ENCODE measurements at places on chromosomes 5 and 9.

DNA sequence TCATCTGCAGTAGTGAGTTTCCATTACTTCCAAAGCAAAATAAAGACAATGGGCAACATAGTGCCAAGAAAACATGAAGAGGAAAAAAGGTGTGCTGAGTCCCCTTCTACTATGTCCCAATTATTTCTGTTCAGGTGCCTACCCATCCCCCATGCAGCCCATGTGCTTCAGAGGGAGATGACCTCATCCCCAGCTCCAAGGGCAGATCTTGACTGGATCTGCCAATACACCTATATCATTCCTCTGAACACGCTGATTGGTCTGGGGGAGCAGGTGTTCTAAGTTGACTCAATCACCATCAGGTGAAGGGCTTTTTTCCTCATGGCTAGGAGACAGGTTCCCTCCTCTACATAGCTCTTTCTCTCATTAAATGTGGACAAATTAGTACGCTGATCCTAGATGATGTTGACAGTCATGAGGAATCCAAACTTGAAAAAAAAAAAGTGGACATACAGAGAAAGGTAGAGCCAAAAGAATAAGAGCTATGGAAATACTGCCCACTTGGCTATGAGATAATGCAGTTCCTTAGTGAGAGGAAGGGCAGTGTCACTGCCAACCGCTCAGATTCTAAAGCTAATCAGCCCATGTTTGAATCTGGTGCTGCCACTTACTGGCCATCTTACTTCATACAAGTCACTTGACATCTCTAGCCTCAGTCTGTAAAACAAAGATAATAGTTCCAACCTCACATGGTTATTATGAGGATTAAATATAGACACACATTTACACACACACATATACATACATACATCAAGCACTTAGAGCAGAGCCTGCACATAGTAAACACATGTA is 23.1 kb downstream of the PRELID2 start:
- H3K27me3 ChIP-seq, result peaks cover 3% of the 10 kb centered on the region
- no peak for DNase-seq
- H3K4me3 ChIP-seq, result no peak overlapping the region
- H3K27ac ChIP-seq, result no peak overlapping the region
- peaks cover 1% of the 10 kb centered on the region for H3K36me3 ChIP-seq
- no peaks in the 10 kb centered on the region for H3K4me1 ChIP-seq

GRCh38 chr9:130949188-130950038 is 10.4 kb upstream of the FIBCD1 start:
- H3K27me3 ChIP-seq, result peaks cover 6% of the 10 kb centered on the region
- DNase-seq, result no peak
- H3K4me3 ChIP-seq, result no peak overlapping the region
- no peaks in the 10 kb centered on the region for H3K36me3 ChIP-seq
- no peaks in the 10 kb centered on the region for H3K4me1 ChIP-seq

GRCh38 chr9:21943464-21943863 is 50.7 kb downstream of the CDKN2A start:
- no peak overlapping the region for H3K27ac ChIP-seq
- H3K27me3 ChIP-seq, result peaks cover 49% of the 10 kb centered on the region
- no peak overlapping the region for H3K4me3 ChIP-seq

- H3K27me3 ChIP-seq, result no peaks in the 10 kb centered on the region
- no peak for DNase-seq
- H3K4me1 ChIP-seq, result no peaks in the 10 kb centered on the region
- H3K36me3 ChIP-seq, result no peaks in the 10 kb centered on the region
- no peak overlapping the region for H3K27ac ChIP-seq
Measured at GRCh38 chr9:12318732-12319685, 374.2 kb upstream of the TYRP1 start.

GRCh38 chr5:178074266-178074952 is 38.9 kb upstream of the N4BP3 start:
- H3K27ac ChIP-seq, result no peak overlapping the region
- DNase-seq, result no peak
- peaks cover 6% of the 10 kb centered on the region for H3K4me1 ChIP-seq
- H3K4me3 ChIP-seq, result no peak overlapping the region
- H3K27me3 ChIP-seq, result no peaks in the 10 kb centered on the region

GRCh38 chr9:125204477-125204876 is 4.1 kb downstream of the RABEPK start:
- no peak for DNase-seq
- H3K4me3 ChIP-seq, result no peak overlapping the region
- H3K27ac ChIP-seq, result no peak overlapping the region
- no peaks in the 10 kb centered on the region for H3K27me3 ChIP-seq
- peaks cover 18% of the 10 kb centered on the region for H3K4me1 ChIP-seq

- H3K4me3 ChIP-seq, result no peak overlapping the region
- H3K27me3 ChIP-seq, result peaks cover 17% of the 10 kb centered on the region
- H3K27ac ChIP-seq, result no peak overlapping the region
- H3K4me1 ChIP-seq, result no peaks in the 10 kb centered on the region
Measured at GRCh38 chr9:69627281-69627680, 44.9 kb downstream of the APBA1 start.

DNA sequence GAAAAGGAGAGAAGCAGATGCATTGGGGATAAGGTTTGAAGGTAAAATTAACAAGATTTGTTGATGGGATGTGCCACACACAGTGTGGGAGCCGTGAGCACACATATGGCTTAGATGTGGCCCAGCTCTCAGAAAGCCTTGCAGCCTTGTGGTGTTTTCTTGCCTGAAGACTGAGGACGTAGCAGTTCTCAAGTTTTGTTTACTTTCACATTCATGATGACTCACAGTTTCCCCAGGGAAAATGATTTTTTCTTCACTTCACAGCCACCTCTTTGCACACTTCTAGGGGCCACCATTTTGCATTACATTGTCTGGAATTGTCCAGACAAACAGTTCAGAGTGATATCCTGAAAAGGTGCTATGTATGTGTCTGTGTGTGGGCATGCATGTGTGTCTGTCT is 126.2 kb downstream of the BASP1 start:
- H3K4me3 ChIP-seq, result no peak overlapping the region
- no peak overlapping the region for H3K27ac ChIP-seq
- no peaks in the 10 kb centered on the region for H3K36me3 ChIP-seq
- H3K4me1 ChIP-seq, result no peaks in the 10 kb centered on the region
- H3K27me3 ChIP-seq, result no peaks in the 10 kb centered on the region

GRCh38 chr9:89365532-89365912 is 47.2 kb downstream of the SECISBP2 start:
- no peaks in the 10 kb centered on the region for H3K27me3 ChIP-seq
- no peak overlapping the region for H3K27ac ChIP-seq
- H3K4me1 ChIP-seq, result peaks cover 10% of the 10 kb centered on the region
- no peak overlapping the region for H3K4me3 ChIP-seq
- H3K36me3 ChIP-seq, result peaks cover 25% of the 10 kb centered on the region

DNA sequence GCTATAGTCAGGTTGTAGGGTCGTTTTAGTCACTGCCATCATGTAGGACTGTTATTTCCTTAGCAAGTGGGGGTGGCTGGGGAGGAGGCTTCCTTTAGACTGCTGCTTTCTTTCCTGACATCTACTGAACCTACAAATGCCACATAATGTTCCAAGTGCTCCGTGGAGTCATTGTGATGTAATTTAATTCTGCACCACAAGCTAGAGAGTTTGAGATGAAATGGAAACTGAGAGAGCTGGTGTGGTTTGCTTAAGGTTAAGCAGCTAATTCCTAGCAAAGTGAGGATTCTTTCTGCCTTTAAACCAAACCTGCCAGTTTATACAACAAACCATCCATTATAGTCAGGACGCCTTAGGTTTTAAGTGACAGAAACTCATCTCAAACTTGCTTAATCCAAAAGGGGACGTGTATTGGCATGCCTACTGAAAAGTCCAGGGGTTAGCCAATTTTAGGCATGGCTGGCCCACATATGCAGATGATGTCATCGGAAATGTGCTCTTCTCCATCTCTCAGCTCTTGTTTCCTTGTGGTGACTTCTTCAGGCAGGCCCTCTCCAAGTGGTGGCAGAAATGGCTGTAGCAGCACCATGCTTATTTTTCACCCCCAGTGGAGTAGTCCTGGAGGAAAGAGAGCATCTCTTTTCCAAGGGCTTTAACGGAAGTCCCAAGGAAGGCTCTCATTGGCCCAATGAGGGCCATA is 30.5 kb downstream of the ZNF618 start:
- no peaks in the 10 kb centered on the region for H3K4me1 ChIP-seq
- H3K36me3 ChIP-seq, result no peaks in the 10 kb centered on the region
- no peak for DNase-seq
- no peak overlapping the region for H3K4me3 ChIP-seq

GRCh38 chr5:74143721-74144330 is 496.7 kb downstream of the ENC1 start:
- H3K4me1 ChIP-seq, result peaks cover 6% of the 10 kb centered on the region
- H3K27ac ChIP-seq, result no peak overlapping the region
- H3K27me3 ChIP-seq, result peaks cover 20% of the 10 kb centered on the region
- H3K36me3 ChIP-seq, result no peaks in the 10 kb centered on the region
- DNase-seq, result no peak

- no peaks in the 10 kb centered on the region for H3K27me3 ChIP-seq
- H3K27ac ChIP-seq, result no peak overlapping the region
- no peak for DNase-seq
Measured at GRCh38 chr5:139105621-139106071, 92.5 kb downstream of the SIL1 start.

DNA sequence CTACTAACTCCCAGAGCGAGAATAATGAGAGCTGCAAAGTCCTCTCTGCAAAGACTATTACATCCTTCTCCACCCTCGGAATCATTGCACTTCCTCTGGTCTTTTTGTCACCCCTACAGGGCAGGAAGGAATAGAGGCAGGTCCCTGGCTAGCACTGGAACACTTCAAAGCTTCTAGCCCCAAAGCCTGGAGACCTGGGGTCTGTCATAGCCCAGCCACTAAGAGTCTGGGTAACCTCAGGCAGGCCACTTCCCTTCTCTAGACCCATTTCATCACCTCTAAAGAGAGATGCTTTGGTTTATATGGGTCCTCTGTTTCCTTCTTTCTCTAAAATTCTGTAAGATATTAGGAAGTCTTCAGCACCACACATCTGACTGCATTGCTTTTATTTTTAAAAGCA is 6.7 kb downstream of the ADRB2 start:
- peaks cover 4% of the 10 kb centered on the region for H3K4me1 ChIP-seq
- no peak for DNase-seq
- no peaks in the 10 kb centered on the region for H3K36me3 ChIP-seq

DNA sequence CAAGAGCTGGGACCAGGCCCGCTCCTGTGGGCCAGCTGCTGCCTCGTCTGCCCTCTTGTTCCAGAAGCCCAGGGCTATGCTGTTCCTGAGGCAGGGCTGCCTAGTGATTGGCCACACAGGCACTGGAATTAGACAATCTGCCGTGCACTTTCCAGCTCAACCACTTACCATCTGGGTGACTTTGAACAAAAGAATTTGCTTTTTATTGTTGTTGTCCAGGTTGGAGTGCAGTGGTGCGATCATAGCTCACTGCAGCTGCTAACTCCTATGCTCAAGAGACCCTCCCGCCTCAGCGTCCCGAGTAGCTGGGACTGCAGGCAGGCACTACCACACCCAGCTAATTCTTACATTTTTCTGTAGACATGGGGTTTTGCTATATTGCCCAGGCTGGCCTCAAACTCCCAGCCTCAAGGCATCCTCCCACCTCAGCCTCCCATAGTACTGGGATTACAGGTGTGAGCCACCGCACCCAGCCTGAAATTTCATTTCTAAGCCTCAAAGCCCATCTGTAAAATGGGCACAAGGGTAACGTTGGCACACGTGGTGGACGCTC is 1.2 kb upstream of the NEK6 start:
- H3K27ac ChIP-seq, result peak overlapping the region; percentile 92
- peak overlapping the region; percentile 92 for H3K4me3 ChIP-seq
- peaks cover 10% of the 10 kb centered on the region for H3K36me3 ChIP-seq
- DNase-seq, result no peak

DNA sequence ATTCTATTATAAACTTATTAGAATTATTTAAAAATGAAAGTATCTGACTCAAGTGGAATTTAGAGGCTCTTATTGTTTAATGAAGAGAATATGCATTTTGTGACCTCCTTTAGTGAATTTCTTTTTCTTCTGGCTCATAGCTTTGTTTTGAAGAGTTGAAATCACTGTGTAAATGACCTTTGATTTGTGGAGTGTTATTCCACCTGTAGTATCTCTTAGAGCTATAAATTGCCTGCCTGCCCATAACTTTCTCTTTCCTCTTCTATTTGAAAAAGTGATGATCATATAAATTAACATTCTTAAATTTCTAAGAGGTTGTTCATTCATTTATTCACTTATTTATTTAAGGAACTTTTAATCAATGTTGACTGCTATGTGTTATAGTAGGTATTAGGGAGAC is 16.1 kb downstream of the CSNK1G3 start:
- H3K36me3 ChIP-seq, result peaks cover 2% of the 10 kb centered on the region
- no peak overlapping the region for H3K4me3 ChIP-seq
- peaks cover 2% of the 10 kb centered on the region for H3K27me3 ChIP-seq
- H3K27ac ChIP-seq, result no peak overlapping the region

- peaks cover 38% of the 10 kb centered on the region for H3K4me1 ChIP-seq
- no peaks in the 10 kb centered on the region for H3K27me3 ChIP-seq
- no peak for DNase-seq
- no peaks in the 10 kb centered on the region for H3K36me3 ChIP-seq
Measured at GRCh38 chr5:55577353-55578060, 42.7 kb upstream of the PLPP1 start.

GRCh38 chr9:111272581-111272980 is 57.4 kb downstream of the OR2K2 start:
- H3K4me3 ChIP-seq, result no peak overlapping the region
- H3K36me3 ChIP-seq, result no peaks in the 10 kb centered on the region
- no peak overlapping the region for H3K27ac ChIP-seq
- H3K27me3 ChIP-seq, result peaks cover 4% of the 10 kb centered on the region

GRCh38 chr9:14889451-14889850 is 20.8 kb downstream of the FREM1 start:
- no peaks in the 10 kb centered on the region for H3K27me3 ChIP-seq
- no peaks in the 10 kb centered on the region for H3K36me3 ChIP-seq
- H3K4me3 ChIP-seq, result no peak overlapping the region
- no peak for DNase-seq
- no peak overlapping the region for H3K27ac ChIP-seq
- no peaks in the 10 kb centered on the region for H3K4me1 ChIP-seq

DNA sequence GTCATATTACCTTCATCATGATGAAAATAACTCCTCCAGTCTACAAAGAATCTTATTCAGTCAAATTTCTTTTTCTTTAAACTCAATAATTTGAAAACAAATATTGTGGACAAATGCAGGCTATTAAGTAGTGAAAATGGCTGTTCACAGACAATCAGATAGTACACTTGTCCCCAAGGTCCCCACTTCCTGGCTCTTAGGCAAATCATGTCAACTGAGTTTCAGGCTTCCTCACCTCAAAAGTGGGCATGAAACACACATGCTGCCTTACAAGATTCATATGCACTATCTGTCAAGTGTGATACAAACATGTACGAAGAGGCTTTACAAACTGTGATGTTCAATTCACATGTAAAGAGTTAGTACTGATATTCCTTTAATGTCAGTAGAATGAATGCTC is 385.2 kb upstream of the SEMA6A start:
- no peak for DNase-seq
- H3K27ac ChIP-seq, result no peak overlapping the region
- H3K36me3 ChIP-seq, result no peaks in the 10 kb centered on the region
- H3K27me3 ChIP-seq, result no peaks in the 10 kb centered on the region

GRCh38 chr5:38151878-38152277 is 106.5 kb upstream of the EGFLAM start:
- H3K4me1 ChIP-seq, result no peaks in the 10 kb centered on the region
- H3K4me3 ChIP-seq, result no peak overlapping the region
- H3K36me3 ChIP-seq, result no peaks in the 10 kb centered on the region
- H3K27me3 ChIP-seq, result no peaks in the 10 kb centered on the region
- no peak overlapping the region for H3K27ac ChIP-seq

- H3K27me3 ChIP-seq, result peaks cover 3% of the 10 kb centered on the region
- H3K4me3 ChIP-seq, result no peak overlapping the region
- DNase-seq, result no peak
- peaks cover 1% of the 10 kb centered on the region for H3K36me3 ChIP-seq
Measured at GRCh38 chr5:52831786-52832511, 44.2 kb downstream of the ITGA1 start.

GRCh38 chr5:68431186-68431585 is 215.6 kb downstream of the PIK3R1 start:
- H3K4me3 ChIP-seq, result no peak overlapping the region
- H3K27ac ChIP-seq, result no peak overlapping the region
- H3K4me1 ChIP-seq, result peaks cover 38% of the 10 kb centered on the region
- peaks cover 37% of the 10 kb centered on the region for H3K27me3 ChIP-seq
- peaks cover 2% of the 10 kb centered on the region for H3K36me3 ChIP-seq

All from T-helper 2 cell treated with Interferon-gamma antibody and Interleukin-4, amounts not matched to agents 5 μg/mL and 100 μg/mL, for 36 hours (primary cell).